ENCODE measurements at places on chromosomes 7 and 10.

GRCh38 chr7:24899905-24900304 lies 80.1 kb downstream of the OSBPL3 start:
- DNase-seq: no peak

GRCh38 chr7:66575398-66575797 lies 53.3 kb upstream of the KCTD7 start:
- DNase-seq: no peak

GRCh38 chr7:121167971-121168370 lies 160.8 kb upstream of the WNT16 start:
- DNase-seq: no peak

GRCh38 chr7:1848013-1848640 lies 178.1 kb downstream of the ELFN1 start:
- DNase-seq: no peak

GRCh38 chr10:56934515-56934914 lies 573.5 kb upstream of the ZWINT start:
- no peak for DNase-seq

- no peak for DNase-seq
These were observed 227.5 kb downstream of the TEX36 start for GRCh38 chr10:125455431-125455830.

DNA sequence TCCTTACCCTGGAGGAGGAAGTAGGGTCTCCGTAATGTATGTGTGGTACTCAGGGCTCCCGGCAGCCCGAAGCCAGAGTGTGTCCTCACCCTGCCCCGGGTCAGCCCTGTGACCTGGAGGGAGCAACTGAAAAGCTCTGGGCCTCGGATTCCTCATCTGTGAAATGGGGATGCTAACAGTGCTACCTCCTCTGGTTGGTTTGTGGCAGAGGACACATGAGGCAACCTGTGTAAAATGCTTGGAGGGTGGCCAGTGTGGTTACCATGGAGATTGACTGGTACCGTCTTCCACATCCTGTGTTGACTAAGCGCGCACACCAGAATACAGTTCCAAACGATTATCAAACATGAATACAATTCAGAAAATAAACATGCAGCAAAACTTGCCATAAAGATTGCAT lies 163.8 kb upstream of the KLF6 start:
- DNase-seq: peak; percentile 69

DNA sequence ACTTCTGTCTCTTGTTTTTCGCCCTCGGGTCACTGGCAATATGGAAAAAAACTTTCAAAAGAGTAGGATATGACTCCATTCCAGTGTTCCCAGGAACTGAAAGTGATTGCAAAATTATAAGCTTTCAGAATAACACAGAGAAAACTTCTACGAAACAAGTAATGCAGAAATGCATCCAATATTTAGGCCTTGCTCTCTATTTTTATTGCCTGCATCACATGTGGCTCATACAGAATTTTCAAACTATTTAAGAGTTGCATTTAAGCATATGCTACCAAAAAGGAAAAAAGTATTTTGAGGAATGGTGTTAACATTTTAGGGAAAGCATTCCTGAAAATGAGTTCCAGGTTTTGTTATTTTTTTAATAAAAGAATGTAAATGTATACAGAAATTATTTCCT lies 228.0 kb downstream of the CACNB2 start:
- no peak for DNase-seq

DNA sequence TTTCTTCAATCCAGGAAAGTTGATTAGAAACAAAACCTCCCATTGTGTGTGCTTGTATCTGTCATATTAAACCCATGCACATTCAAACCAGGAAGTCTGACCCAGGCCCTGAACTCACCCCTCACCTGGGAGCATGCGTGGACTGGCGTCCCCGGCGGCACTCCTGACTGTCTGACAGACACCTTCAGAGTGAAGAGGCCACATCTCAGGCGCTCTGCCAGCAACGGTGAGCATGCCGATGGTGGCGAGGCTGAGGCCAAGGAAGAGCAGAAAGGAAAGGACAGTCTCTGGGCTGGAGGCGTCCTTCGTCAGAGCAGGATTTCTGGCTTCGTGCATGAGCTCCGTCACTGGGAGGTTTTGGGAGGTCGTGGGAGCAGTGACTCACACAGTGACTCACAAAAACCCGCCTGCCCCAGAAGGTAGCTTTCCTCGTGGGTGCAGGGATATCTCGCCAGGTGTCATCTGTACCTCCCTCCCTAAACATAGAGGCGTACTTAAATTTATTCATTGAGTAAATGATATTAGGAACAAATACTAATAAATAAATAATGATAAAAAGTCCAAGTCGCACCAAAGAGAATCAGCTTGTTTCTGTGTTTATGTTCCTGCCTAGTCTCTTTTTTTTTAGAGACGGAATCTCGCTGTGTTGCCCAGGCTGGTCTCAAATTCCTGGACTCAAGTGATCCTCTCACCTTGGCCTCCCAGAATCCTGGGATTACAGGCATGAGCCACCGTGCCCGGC lies 13.5 kb downstream of the IQCE start:
- DNase-seq: peak; percentile 26

DNA sequence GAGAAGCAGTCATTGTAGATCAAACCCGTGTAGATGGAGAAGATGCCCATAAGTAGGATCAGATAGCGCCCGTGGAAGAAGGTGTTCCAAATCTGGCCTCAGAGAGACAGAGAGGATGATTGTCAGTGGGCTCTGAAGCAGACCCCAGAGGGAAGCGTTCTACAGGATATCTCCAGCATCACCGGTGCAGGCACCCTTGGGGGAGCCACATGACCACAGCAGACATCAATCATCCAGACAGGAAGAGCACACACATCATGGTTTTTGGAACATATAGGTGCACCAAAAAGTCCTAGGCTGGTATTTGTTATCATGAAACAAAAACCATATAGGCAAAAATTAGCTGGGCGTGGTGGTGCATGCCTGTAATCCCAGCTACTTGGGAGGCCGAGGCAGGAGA lies 44.0 kb upstream of the SVOPL start:
- DNase-seq: no peak

GRCh38 chr10:35225204-35225603 lies 98.6 kb downstream of the CREM start:
- no peak for DNase-seq

GRCh38 chr10:69412232-69412790 lies 4.4 kb downstream of the TACR2 start:
- no peak for DNase-seq
